Activated CD4-positive, CD25-positive, alpha-beta regulatory T cell treated with anti-CD3 and anti-CD28 coated beads, Interleukin-2, amount 50 U/mL, for 72 hours (primary cell): ENCODE measurements at places on chromosomes 2 and 18.

DNA sequence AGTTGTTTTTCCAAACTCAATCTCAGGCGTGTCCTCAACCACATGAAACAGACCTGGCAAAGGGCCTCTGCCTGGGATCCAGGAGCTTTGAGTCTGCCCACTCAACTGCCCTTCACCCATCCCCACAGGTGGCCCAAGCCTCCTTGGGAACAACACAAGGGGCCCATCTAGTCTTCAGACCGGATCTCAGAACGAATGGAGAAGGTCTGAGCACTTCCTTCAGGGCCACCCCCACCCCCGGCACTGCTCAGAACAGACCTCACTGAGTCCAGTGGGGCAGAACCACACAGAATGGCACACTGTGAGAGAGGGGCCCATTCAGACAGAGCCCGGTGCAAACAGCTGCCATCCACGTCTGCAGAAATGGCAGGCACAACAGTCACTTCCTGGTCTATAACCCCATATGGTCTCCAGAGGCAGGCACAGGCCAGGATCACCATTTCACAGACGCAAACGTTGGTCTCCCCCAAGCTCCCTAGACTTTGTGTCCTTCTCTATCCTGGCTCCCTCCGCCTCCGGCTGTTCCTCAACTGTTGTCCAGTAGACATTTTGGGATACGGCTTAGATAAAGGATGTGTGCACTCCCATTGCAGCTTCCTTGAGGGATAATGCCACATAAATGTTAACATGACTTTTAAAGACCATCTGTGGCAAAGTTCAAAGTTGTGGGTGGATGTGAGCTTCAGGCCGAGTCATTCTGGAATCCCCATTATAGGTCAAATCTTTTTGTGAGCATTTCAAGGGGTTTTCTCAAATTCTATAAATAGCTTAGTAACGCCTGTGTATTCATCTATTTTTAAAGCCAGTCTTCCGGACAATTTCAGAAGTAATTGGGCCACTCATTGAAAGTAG, 149.7 kb downstream of the SMAD7 start:
- peak; percentile 44 for DNase-seq

DNA sequence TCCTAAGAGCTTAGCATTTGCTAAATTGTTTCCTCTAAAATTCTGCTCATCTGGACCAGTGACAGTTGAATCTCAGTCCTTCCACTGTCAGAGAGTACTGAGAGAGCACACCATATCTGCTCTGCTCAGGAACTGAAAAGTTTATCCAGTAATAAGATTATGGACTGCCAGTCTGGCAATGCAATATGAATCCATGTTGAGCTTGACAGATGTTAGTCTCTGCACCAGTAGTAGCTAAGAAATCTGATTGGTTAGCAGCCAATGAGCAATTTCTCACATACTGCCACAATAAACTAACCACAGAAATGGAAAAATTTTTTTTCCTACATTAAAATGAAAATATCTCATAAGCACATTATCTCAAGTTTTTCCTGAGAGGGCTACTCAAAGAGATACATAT, 2.3 kb downstream of the PRKD3 start:
- no peak for DNase-seq

GRCh38 chr18:34114996-34115395, 109.7 kb downstream of the NOL4 start:
- DNase-seq: no peak

- DNase-seq: no peak
Observed at GRCh38 chr2:118978064-118978463, 36.1 kb downstream of the MARCO start.

DNA sequence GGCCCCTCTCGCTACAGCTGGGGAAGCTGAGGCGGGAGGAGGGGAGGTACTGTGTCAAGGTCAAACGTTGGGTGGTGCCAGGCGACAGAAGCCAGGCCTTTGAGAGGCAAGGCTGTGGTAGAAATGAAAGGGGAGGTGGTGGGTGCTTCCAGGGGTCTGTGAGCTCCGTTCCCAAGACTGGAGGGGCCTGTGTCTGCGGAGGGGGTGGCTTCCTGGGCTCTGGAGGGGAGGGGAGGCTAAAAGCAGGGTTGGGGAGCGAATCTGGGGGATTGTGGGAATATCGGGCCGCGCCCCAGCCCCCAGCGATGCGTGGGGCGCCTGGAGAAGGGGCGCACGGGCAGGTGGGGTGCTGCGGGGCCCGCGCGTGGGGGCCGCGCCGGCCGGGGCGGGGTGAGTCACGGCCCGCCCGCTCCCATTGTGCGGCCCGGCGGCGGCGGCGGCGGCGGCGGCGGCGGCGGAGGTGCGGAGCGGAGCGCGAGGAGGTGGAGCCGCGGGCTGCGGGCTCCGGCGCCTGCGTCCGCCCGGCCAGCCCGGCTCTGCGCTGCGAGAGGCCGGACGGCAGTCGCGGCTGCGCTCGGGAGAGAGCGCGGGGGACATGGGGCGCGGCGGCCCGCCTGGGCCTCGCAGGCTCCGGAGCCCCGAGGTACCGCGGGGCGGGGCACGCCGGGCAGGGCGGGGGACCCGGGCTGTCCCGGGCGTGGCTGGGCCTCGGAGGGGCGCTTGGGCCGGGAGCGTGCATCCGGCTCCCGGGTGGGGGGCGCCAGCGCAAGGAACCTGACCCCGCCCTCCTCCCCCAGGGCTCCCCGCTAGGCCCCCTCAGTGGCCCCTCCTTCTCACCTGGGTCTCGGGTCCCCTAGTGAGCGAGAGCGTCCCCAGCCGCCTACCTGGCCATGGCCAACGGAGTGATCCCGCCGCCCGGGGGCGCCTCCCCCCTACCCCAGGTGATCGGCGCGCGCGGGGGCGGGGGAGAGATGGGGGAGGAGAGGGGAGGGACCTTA, at the start of gene SLC4A3:
SLC4A3 (plus strand) TSS at position 528 of the 998 bp plus-strand sequence; CDS start at position 891, 363 bp downstream.
- no peak for DNase-seq

DNA sequence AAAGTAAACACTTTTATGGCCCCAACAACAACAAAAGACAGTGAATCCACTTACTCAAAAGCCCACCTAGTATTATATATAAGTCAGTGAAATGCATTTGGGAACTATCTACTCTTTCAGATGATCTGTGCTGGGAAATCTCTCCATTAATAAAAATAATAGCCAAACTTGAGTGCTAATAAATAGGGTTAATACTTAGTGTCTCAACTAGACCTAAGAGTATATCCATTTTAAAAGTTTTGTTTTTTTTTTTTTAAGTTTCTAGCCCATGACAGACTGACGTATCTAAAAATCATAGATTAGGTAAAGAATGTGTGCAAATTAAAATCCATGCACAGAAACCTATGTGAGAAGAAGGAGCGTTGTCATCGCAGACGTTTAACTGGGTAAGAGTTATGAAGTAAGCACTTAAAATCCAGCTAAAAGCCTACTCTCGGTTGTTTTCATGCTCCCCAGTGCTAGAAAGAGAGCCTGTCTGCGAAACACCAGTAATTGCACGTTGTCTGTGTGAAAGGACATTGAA, 83.4 kb upstream of the PELI1 start:
- DNase-seq: no peak

GRCh38 chr2:1026141-1026540, 75.5 kb downstream of the SNTG2 start:
- DNase-seq: no peak

GRCh38 chr2:7012141-7012764, 95.0 kb downstream of the RNF144A start:
- no peak for DNase-seq

DNA sequence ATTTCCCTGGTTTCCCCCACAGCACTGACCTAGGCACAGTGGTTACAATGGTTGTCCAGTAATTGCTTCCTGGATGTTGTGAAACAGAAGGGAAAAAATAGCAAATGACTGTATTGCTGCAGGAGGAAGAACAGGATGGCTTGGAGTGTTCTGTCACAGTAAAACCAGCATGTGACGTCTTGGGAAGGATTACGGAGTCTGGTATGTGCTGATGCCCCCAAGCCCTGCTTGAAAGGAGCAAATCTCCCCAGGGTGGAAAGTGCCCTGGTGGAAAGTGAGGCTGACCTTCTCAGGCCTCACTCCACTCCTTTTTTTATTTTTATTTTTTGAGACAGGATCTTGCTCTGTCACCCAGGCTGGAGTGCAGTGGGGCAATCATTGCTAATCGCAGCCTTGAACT, 7.8 kb downstream of the RAB11FIP5 start:
- DNase-seq: no peak

- no peak for DNase-seq
Observed at GRCh38 chr18:31120594-31120993, 18.4 kb upstream of the DSC2 start.

GRCh38 chr2:75676464-75676863, 29.9 kb downstream of the MRPL19 start:
- no peak for DNase-seq

DNA sequence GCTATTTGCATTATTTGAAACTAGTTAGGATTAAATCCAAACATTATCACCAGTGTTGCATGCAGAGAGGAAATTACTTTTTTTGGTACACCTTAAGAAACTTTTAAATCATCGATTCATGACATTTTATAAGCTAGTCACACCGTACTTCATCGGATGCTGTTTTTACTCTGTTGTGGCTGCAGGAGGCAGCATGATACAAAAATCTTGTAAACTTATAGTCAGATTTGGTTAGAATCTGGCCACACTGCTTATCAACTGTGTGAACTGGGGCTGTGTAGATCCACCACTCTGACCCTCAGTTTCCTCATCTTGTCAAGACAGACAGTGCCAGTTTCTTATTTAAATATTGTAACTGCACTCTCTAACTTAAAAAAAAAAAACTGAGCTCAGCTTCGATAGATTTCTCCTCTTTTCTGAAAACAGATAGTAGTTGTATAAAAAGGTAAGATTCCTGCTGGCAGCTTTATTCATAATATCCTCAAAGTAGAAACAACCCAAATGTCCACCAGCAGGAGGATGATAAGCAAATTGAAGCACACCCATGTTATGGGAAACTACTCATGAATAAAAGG, 77.8 kb downstream of the RAPGEF4 start:
- no peak for DNase-seq

GRCh38 chr2:28357948-28358667, 34.5 kb upstream of the FOSL2 start:
- no peak for DNase-seq

DNA sequence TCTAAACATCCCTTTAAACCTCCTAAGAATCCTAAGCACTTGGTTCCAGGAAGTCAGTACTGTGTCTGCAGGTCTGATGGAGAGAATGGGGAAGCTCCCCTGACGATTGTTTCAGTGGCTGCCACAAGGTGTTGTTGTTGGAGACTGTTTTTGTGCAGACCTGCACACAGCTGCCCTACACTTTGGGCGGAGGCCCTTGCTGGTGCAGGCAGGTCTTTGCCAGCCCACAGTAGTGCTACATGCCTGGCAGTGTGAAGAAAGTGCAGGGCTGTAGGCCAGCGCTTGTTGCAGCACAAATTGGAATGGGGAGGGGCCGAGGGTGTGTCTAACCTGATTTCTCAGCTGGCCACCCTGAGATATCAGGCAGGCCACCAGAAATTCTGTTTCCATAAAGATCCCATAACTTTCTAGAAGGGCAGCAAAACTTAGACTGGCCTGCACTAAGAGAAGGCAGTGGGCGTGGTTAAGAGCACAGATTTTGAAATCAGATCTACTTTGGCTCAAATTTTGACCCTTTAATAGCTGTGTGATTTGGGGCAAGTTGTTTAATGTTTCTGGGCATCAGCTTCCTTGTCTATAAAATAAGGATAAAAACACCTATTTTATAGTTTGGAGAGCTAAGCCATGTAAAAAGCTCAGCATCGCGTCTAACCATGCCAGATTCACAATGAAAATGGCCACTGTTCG, 83.7 kb upstream of the SLC1A4 start:
- no peak for DNase-seq

GRCh38 chr2:54867457-54867856, 144.0 kb downstream of the EML6 start:
- no peak for DNase-seq

DNA sequence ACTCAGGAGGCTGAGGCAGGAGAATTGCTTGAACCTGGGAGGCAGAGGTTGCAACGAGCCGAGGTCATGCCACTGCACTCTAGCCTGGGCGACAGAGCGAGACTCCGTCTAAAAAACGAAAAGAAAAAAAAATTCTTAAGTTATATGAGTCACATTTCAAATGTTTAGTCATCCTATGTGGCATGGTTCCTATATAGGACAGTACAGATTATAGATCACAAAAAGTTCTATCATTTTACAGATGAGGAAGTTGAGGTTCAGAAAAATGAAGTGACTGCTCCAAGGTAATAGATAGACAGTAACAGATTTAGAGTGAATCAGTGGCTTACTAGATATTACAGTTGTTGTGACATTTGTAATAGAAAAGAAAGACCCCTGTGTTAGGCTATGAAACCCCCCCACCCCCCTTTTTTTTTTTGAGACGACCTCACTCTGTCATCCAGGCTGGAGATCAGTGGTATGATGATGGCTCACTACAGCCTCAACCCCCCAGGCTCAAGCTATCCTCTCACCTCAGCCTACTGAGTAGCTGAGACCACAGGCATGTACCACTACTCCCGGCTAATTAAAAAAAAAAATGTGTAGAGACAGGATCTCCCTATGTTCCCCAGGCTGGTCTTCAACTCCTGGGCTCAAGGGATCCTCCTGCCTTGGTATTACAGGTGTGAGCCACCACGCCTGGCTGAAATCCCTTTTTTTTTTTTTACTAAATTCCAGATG, 22.7 kb downstream of the PTPN4 start:
- no peak for DNase-seq

GRCh38 chr2:161250864-161251436, 57.3 kb upstream of the PSMD14 start:
- no peak for DNase-seq

DNA sequence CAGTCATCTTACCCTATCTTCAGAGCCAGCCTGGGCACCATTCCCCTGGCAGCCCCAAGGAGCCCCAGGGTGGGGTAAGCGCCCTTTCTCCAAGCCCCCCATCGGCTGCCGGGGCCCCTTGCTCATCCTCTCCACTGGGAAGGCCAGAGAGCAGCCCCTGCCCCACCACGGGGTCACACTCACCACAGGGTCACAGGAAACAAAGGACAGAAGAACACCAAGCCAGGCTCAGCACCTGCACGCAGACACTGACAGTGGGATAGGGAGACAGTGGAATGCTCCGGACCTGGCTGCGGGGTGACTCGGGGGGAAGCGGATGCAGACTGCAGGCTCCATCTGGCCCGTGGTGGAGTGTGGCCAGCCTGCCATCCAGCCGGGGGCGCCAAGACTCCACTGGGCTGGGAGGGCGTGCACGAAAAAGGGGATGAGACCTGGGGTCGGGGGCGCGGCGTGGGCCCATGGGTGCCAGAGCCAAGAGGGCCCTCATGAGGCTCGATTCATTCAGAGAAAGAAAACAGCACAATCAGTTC, 21.1 kb downstream of the HDAC4 start:
- DNase-seq: peak; percentile 25

- no peak for DNase-seq
Observed at GRCh38 chr2:46145840-46146239, 151.4 kb upstream of the EPAS1 start.

- DNase-seq: no peak
Observed at GRCh38 chr18:29104671-29105070, 927.7 kb upstream of the CDH2 start.

DNA sequence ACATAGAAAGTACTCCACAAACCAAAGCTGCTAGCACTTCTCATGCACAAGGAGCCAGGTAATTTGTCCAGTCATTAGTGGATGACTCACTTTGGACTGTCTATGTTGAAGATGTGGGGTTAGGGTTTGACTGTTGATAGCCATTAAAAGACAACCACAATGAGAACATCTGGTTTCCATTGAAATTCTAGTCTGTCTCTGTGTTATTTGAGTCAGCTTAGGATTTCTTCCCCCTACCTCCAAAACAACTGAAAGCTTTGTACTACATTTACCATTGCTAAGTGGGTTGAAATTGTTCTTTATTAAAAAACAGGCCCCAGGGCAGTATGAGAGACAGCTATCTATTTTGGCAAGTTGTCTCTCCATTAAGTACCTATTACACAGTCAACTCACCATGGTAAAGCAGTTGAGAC, 50.2 kb upstream of the ANKRD44 start:
- DNase-seq: no peak
